ENCODE measurements at places on chromosomes 4 and X.
A peak's percentile ranks its signal among the peaks of the same experiment; 100 is the strongest.

GRCh38 chr4:7423801-7424552 lies 10.8 kb downstream of the PSAPL1 start:
- DNase-seq, result no peak

- DNase-seq, result no peak
These were observed 6.3 kb downstream of the CA5B start for GRCh38 chrX:15744181-15744867.

DNA sequence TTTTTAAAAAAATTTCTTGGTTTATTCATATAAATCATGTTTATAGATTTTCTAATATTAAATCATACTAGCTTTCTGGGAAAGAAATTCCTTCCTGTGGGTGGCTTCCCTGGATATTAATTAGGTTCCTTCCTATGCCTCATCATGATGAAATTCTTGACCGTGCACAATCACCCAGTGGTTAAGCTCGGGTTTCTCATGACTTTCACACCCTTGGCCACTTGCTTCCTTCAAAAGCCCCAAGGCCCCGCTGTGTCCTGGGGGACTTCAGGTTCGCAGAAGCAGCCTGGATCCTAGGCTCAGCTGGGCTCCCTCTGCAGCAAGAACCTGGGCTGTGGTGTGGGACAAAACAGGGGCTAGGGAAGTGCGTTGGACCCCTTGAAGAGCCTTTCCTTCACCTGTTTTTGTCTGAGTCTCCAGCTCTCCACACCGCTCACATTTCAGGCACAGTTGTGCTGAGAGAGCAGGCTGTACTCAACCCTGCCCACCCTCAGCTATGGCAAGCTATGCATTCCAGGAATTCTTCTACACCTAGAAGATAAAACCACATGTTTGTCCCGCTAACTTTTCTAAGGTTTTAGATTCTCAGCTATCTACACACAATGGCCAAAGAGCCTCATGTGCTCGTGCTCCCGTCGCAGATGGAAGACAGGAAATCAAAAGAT lies 48.9 kb upstream of the TMSB15B start:
- no peak for DNase-seq

GRCh38 chr4:112516471-112517066 lies 589 bp upstream of the NEUROG2 start:
- DNase-seq, result no peak

- DNase-seq, result no peak
These were observed 14.8 kb downstream of the USP38 start for GRCh38 chr4:143199503-143199902.

DNA sequence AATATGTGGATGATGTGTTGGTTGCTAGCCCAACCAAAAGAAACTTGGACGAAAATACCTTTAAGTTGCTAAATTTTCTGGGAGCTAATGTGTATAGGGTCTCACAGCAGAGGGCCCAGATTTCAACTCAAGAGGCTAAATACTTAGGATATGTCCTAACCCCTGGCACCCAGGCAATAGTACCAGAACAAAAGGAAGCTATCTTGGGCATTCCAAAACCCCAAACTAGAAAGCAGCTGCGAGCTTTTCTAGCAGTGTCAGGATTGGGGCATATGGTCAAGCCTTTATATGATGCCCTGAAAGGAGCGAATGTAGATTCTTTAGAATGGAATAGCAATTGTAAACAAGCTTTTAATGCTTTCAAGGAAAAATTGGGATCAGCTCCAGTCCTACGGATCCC lies 10.6 kb downstream of the CXCL2 start:
- no peak for DNase-seq

GRCh38 chrX:154436983-154437752 lies at the start of gene GDI1:
Gene GDI1, plus strand, starts transcription at chrX:154437154. Its CDS starts 101 bp downstream, at chrX:154437255.
- DNase-seq, result peak; percentile 47

DNA sequence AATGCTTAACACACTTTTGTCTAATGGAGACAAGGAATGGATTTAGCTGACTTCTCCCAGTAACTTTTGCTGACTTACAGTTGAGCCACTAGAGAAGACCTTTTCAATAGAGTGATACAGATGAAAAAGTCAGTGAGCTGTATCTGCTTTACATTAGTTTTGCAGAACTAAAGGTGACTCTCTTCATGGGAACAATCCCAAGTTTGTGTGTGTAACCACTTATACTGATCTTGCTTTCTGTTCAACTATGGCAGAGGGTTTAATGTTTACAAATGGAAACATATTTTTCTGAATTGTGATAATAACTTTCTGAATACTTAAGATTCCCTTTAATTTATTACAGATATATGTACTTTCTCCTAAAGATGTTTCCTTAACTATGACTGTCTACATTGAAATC lies 182.6 kb upstream of the PUDP start:
- no peak for DNase-seq

DNA sequence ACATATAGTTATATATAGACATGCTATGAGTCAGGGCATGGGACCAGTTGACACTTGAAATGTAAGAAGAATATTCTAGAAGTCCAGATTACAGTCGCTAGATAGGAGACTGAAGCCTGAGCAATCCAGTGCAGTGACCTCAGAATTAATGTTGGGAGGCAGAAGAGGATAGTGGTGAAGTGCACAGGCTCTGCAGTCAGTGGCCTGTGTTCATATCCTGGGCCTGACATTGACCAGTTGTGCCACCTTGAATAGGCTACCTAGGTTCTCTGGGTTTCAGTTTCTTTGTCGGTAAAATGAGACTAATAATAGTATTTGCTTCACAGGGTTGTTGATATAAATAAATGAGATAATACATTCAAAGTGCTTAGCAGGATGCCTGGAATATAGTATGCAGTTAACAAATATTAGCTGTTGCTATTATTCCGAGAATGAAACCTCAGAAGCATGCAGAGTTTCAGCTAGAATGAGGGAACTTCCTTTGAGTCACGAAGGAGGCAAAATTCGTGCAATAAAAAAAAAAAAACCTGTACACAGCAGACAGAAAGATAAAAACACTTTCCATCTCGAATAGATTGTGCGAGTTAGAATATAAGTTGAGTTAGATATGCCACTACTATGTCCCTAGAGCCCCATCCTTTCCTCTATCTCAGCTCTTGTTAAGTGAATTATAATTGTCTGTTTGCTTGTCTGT lies 4.0 kb upstream of the SH2D1A start:
- DNase-seq, result peak; percentile 49

GRCh38 chr4:107312366-107312765 lies 276.3 kb upstream of the DKK2 start:
- DNase-seq, result no peak

DNA sequence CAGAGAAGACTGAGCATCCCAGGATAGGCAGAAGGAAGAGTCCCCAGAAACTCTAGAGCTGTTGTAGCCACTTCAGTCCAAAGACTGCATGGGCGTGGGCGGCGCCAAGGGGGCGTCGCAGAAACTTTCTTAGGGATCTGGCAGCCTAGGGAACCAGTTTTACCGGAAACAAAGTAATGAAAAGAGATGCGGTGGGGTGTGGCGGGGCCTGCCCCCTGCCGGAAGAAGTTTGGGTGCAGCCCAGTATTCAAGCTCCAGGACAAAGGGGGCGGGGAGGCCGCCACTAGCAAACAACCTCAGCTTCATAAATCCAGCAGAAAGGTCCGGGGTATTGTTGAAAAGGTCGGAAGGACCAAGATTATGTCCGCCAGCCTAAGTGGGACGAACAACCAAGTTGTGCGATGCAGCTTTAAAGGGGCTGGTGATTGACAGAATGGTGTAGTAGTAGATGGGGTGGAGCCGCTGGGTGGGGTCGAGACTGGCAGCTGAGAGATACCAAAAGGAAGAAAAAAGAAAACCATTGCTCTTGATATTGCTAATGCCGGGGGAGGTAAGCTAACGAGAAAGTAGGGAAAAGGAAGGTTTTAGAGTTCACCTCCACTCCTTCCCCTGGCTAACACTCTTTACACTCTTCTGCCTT lies 190.5 kb downstream of the RRAGB start:
- DNase-seq, result peak; percentile 42
